ENCODE measurements at places on chromosomes 12 and 14. TPM values are rescaled to one million over a fixed set of nuclear protein-coding genes. Genes with fewer than 3 reads are reported as not detected.

KLRB1 gene
- 1.3 TPM for total RNA-seq

ESR2 gene
- total RNA-seq = not detected

LUM gene
- 172 TPM for total RNA-seq

CYP27B1 gene
- total RNA-seq = 0.98 TPM

KRT7 gene
- 1,279 TPM for total RNA-seq

VDR gene
- total RNA-seq = 29.7 TPM

GRCh38 chr12:2309647-2310046, 256.9 kb downstream of the CACNA1C start:
- no peaks in the 10 kb centered on the region for H3K27me3 ChIP-seq
- DNase-seq = no peak
- no peak overlapping the region for H3K4me3 ChIP-seq

- no peaks in the 10 kb centered on the region for H3K4me1 ChIP-seq
- no peak overlapping the region for H3K27ac ChIP-seq
- DNase-seq = no peak
- H3K36me3 ChIP-seq = peaks cover 25% of the 10 kb centered on the region
These were observed 7.8 kb downstream of the IKZF4 start for GRCh38 chr12:56028511-56029165.

DNA sequence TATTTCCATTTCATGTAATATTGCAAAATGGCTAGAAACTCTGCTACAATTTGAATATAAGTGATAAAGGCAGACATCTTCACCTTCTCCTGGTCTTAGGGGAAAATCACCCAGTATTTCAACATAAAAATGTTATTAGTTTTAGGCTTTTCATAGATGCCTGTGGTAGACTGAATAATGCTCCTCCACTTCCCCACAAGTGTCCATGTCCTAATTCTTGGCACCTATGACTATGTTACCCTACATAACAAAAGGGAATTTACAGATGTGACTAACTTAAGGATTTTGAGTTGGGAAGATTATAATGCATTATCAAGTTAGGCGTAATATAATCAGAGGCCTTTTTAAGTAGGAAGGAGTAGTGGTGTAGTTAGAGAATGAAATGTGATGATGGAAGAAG, 196.4 kb downstream of the TMTC3 start:
- no peaks in the 10 kb centered on the region for H3K4me1 ChIP-seq
- no peak for DNase-seq
- no peaks in the 10 kb centered on the region for H3K27me3 ChIP-seq
- H3K27ac ChIP-seq = no peak overlapping the region

GRCh38 chr12:116150001-116150400, 127.5 kb downstream of the MED13L start:
- no peaks in the 10 kb centered on the region for H3K27me3 ChIP-seq
- no peaks in the 10 kb centered on the region for H3K36me3 ChIP-seq
- DNase-seq = no peak
- no peak overlapping the region for H3K4me3 ChIP-seq

DNA sequence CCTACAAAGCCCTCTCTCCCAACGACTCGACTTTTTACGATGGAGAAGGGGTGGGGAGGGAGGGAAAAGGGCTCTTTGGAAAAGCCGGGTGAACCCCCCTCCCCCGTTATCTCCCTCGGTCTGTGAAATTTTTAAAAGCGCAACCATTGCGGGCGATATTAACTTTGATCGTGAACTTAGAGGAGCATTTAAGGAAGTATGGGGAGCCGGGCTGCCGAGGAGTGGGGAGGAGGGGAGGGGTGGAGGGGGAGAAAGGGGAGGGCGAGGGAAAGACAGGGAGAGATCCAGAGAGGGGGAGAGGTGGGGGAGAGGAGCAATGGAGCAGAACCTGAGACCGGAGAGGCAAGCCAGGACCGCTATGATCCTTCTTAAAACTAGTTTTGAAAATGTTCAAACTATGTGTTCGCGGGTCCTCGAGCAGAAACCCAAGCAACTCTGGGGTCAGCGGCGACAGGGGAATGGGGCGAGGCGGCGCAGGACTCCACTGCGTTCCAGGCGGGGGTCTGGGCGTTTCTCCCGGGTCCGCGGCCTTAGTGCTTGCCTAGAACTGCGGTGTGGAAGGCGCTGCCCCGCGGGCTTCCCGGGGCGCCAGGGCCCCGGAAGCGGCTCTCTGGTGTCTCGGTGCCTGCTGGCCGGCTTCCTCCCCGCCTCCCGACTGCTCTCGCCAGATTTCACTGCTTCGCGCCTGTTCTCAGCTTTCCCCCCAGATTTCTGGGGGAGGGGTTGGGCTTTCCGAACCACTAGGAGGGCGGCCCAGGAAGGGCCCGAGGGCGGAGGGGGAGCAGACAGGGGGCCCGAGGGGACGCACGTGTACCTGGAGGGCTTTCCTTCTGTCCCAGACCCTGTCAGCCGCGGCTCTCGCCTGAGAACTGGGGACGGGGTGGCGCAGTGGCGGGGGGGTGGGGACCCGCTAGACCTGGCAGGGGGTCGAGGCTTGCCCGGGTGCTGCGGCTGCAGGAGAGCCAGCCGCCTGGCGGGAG, at the start of gene HOTAIR:
TSS of gene HOTAIR (minus strand) at position 871 of the 980 bp plus-strand sequence.
- no peaks in the 10 kb centered on the region for H3K36me3 ChIP-seq
- H3K4me3 ChIP-seq = no peak within 1 kb of the TSS
- peaks cover 22% of the 10 kb centered on the region for H3K4me1 ChIP-seq
- DNase-seq = no peak

- no peak overlapping the region for H3K27ac ChIP-seq
- no peaks in the 10 kb centered on the region for H3K27me3 ChIP-seq
- no peak for DNase-seq
- no peak overlapping the region for H3K4me3 ChIP-seq
- no peaks in the 10 kb centered on the region for H3K36me3 ChIP-seq
These were observed 73.9 kb upstream of the HIF1A start for GRCh38 chr14:61621444-61621843.

GRCh38 chr14:80084196-80084595, 127.1 kb downstream of the DIO2 start:
- H3K27ac ChIP-seq = no peak overlapping the region
- H3K4me1 ChIP-seq = no peaks in the 10 kb centered on the region
- H3K27me3 ChIP-seq = no peaks in the 10 kb centered on the region
- no peak for DNase-seq
- no peak overlapping the region for H3K4me3 ChIP-seq
